Stomach (tissue), 19 donors: ENCODE measurements at places on chromosomes 7 and 10. TPM values are rescaled to one million over a fixed set of nuclear protein-coding genes. Genes with fewer than 3 reads are reported as not detected.

ARMH3 gene
- 10.1 TPM for polyA plus RNA-seq

DNA sequence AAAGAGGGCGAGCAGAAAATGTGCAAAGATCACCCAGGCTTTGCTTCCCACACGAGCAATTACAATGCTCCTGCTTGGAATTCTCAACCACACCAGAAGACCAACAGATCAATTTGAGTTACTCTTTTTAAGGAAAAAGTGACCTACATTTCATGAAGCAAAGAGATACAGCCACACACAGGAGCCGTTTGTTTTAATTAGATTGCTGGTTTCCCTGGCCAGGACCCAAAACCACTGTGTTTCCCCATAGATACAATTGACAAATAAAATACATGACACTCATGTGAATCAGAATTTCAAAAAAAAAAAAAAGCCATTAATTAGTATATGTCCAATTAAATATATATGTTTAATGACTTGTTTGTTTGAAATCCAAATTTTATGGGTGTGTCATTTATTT lies 458.3 kb downstream of the PLXDC2 start:
- DNase-seq: no peak
- H3K4me3 ChIP-seq: no peak overlapping the region
- peaks cover 1% of the 10 kb centered on the region for H3K36me3 ChIP-seq
- H3K27me3 ChIP-seq: no peaks in the 10 kb centered on the region
- no peak overlapping the region for H3K27ac ChIP-seq

- H3K27me3 ChIP-seq: no peaks in the 10 kb centered on the region
- no peak overlapping the region for H3K4me3 ChIP-seq
- no peak overlapping the region for H3K27ac ChIP-seq
- no peaks in the 10 kb centered on the region for H3K4me1 ChIP-seq
- H3K36me3 ChIP-seq: no peaks in the 10 kb centered on the region
- no peak for DNase-seq
These were observed 26.4 kb upstream of the ADO start for GRCh38 chr10:62778125-62778524.

SLC26A5 gene
- polyA plus RNA-seq: 0.46 TPM

GRCh38 chr10:110684800-110685446 lies 40.8 kb downstream of the RBM20 start:
- H3K36me3 ChIP-seq: no peaks in the 10 kb centered on the region
- H3K27me3 ChIP-seq: peaks cover 4% of the 10 kb centered on the region
- H3K4me3 ChIP-seq: no peak overlapping the region
- H3K4me1 ChIP-seq: no peaks in the 10 kb centered on the region
- no peak overlapping the region for H3K27ac ChIP-seq
- no peak for DNase-seq

DNA sequence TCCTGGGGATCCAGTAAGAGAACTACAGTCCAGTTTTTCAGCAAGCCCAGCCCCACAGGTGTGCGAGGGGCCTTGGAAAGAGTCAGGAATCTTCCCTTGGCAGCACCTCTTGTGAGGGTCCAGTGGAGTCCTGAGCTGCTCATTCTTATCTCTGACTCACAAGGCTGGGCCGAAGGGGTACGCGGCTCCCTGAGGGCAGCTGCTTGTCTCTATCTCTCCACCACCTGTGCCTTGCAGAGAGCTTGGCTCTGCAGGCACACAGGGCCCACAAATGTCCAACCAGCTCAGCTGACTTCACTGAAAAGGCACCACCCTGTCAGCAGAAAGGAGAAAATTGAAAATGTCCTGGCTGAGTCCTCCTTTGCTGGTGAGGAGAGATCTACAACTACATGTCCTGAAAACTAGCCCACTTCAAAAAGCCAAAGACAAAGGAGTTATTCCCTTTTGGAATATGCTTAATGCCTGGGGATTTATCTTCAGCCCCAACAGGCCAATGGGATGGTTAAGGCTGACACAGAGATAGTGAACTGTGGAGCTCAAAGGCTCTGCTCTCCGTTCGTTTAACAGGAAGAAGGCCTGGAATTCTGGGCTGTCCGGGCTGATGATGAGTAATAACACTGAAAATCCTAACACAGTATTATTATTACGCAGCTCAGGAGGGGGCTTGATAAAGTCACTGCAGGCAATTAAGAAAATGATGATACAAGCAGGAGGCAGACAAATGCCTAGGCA lies 23.4 kb downstream of the UROS start:
- no peak for DNase-seq
- peaks cover 82% of the 10 kb centered on the region for H3K36me3 ChIP-seq
- no peak overlapping the region for H3K4me3 ChIP-seq
- H3K27me3 ChIP-seq: no peaks in the 10 kb centered on the region
- H3K4me1 ChIP-seq: no peaks in the 10 kb centered on the region

DNA sequence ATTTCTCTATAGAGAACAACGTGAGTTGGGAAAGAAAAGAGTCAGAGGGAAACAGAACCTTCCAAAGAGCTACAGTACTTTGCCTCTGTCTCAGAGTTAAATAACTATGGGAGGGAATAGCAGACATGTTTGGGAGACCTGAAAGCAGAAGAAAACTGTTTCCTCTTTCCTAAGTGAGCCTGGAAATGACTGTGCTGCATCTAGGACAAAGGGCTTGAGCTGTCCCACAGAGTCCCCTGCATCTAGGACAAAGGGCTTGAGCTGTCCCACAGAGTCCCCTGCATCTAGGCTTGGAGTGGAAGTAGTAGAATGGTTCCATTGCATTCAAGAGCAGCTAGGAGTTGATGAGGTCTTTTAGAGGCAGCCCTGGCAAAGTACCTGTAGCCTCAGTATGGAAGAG lies 149.7 kb downstream of the DKK1 start:
- H3K4me3 ChIP-seq: no peak overlapping the region
- DNase-seq: no peak
- no peaks in the 10 kb centered on the region for H3K27me3 ChIP-seq

DNA sequence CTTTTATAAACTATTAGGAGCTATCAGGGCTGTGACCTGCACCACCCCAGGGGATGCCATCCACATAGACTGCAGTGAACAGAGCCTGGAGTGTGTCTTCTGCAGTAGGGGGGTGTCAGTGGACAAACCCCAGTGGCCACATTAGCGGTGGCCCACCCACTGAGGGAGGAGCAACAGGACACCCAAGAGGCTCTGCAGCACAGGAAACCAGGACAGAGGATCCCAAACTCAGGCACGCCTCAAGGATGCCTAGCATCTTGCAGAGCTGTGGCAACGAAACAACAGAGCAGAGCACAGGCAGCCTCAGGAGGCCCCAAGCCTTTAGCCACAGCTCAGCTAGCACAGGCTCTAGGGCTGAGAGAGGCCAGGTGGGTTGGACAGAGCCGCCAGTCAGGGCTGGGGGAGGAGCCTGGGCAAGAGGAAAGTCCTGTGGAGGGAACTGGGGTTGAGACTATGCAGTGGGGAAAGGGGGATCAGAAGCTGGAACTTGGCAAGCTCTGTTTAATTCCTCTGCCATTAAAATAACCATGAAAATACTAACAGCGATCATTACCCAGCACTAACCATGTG lies 53.8 kb downstream of the GRID1 start:
- H3K4me3 ChIP-seq: no peak overlapping the region
- H3K4me1 ChIP-seq: no peaks in the 10 kb centered on the region
- no peak for DNase-seq
- H3K27me3 ChIP-seq: no peaks in the 10 kb centered on the region
- no peak overlapping the region for H3K27ac ChIP-seq

CALML5 gene
- polyA plus RNA-seq: not detected

DNA sequence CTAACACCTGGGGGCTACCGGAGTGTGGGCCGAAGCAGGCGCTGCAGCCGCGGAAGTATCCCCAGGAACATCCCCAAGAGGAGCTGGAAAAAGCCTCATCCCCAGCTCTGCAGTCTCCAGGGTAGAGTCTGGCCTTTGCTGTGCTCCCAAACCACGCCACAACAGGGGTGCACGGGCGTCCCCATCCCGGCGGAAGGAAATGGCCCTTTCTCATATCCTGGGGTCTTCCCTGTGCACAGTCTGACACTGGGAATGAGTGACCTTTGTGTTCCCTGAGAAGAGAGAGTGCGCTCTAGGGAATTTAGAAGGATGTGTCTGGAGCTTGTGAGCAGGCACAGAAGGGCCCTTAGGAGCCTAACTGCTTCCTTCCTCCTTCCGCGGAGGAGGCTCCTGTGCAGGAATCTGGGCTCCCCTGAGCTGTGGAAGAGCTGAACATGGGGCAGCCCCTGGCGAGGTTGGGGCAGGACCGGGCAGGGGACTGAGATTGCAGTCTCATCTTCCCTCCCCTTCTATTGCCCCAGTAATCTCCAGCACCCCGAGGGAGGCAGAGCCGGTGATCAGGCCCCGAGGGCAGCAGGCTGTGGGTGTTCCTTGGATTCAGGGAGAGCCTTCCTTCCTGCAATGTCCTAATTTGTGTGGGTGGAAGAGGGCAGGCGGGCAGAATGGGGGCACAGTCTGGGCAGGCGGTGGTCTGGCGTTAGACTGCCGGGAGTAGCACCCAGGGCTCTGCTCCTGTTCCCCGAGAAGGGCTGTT lies 1.3 kb downstream of the REPIN1 start:
- peak overlapping the region; percentile 95 for H3K4me3 ChIP-seq
- H3K27me3 ChIP-seq: no peaks in the 10 kb centered on the region
- H3K36me3 ChIP-seq: peaks cover 43% of the 10 kb centered on the region
- no peak for DNase-seq

- H3K27me3 ChIP-seq: no peaks in the 10 kb centered on the region
- no peaks in the 10 kb centered on the region for H3K36me3 ChIP-seq
- H3K4me3 ChIP-seq: no peak overlapping the region
- H3K27ac ChIP-seq: no peak overlapping the region
These were observed 248.7 kb downstream of the NEBL start for GRCh38 chr10:20648263-20648874.

GRCh38 chr7:38584443-38585210 lies 46.5 kb downstream of the AMPH start:
- no peaks in the 10 kb centered on the region for H3K36me3 ChIP-seq
- no peak for DNase-seq
- no peaks in the 10 kb centered on the region for H3K27me3 ChIP-seq
- no peak overlapping the region for H3K27ac ChIP-seq
- H3K4me1 ChIP-seq: no peaks in the 10 kb centered on the region

DNA sequence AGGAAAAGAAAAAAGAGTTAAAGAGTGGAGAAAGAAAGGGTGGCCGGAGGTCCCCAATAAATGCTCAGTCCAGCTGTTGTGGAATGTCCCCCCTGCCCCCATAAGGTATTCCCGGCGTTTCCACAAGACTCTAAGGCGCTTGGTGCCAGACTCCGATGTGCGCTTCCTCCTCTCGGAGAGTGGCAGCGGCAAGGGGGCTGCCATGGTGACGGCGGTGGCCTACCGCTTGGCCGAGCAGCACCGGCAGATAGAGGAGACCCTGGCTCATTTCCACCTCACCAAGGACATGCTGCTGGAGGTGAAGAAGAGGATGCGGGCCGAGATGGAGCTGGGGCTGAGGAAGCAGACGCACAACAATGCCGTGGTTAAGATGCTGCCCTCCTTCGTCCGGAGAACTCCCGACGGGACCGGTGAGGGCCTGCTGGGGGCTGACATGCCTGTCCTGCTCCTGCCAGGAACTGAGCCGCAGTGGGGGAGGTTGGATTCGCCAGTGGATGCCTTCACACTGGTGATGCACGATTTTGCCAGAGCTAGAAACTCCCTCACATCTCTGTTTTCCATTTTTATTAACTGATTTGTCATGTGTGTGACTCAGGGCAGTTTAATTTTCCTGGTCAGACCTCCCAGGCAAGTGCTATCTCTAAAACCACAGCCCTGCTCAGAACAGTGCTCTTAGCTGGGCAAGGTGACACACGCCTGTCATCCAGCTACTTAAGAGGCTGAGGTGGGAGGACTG lies 34.2 kb downstream of the TACR2 start:
- H3K36me3 ChIP-seq: peaks cover 71% of the 10 kb centered on the region
- H3K27ac ChIP-seq: peak overlapping the region; percentile 3
- H3K4me1 ChIP-seq: no peaks in the 10 kb centered on the region

DNA sequence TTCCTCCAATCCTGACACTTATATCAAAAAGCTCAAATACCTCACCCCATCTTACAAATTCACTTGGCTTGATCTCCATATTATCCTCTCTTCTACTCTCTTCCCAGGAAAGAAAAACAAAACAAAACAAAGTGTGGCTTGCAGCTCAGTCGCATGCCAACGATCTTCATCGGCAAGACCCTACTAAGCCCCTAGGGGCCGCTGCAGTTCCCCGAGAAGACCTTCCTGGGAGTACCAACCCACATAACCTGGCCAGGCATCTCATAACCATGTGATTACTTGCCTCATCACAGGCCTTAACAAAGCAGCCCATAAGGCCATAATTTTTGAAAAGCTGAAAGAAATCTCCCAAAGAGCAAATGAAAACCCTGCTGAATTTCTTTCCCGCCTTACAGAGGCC lies 103.7 kb downstream of the ZNF92 start:
- H3K27ac ChIP-seq: no peak overlapping the region
- H3K4me1 ChIP-seq: no peaks in the 10 kb centered on the region
- H3K27me3 ChIP-seq: no peaks in the 10 kb centered on the region
- H3K36me3 ChIP-seq: no peaks in the 10 kb centered on the region
- H3K4me3 ChIP-seq: no peak overlapping the region

DNA sequence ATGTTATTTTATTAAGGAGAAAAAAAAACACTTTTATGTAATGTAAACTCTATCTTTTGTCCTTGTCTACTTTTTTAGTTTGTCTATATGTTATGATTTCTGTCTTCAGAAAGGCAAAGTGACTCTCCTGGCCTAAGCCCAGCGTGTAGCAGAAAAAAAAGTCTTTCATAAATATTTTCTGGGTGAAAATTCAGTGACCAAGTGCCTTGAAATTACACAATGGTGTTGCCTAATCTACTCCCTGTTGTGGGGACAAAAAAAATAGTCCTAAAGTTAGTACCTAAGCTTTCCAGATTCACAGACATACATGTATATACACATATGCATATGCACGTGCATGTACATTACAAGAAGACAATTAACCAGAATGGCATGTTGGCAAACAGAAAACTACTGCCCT lies 1257.8 kb upstream of the SORCS1 start:
- H3K36me3 ChIP-seq: no peaks in the 10 kb centered on the region
- peaks cover 2% of the 10 kb centered on the region for H3K4me1 ChIP-seq
- no peak overlapping the region for H3K27ac ChIP-seq
- DNase-seq: no peak

CUZD1 gene
- polyA plus RNA-seq: 14.1 TPM

DNA sequence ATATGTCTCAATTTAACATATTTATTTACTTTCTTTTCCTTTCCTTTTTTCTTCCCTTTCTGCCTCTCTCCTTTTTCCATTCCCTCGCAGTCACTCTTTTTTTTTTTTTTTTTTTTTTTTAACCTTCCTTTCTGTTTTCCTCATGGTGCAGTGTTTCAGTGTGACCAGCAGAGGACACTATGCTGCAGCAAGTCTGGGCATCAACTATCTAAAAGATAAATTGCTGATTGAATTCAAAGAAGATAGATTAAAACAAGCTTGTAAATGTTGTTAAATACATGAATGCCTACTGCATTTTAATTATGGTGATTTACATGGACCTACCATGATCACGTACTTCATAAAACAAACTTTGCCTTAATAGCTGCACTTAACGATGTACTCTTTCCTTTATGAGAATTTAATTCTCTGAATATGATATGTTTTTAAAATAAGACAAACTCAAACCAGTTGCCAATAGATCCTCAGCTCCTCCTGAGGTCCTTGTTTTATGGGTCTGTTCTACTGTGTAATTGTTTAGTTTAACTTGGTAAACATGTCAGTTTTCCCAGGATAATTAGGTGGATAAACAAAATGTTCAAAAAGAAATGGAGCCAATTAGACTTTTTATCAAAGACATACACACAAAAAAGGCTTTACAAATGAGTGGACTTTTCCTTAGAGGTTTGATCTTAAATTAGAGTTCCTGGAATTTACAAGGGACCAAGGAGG lies 101.0 kb upstream of the AGR3 start:
- peaks cover 3% of the 10 kb centered on the region for H3K4me1 ChIP-seq
- DNase-seq: peak; percentile 76
- H3K27me3 ChIP-seq: no peaks in the 10 kb centered on the region

AKR1C4 gene
- polyA plus RNA-seq: not detected
